ENCODE measurements at places on chromosomes 1 and 21. TPM values are rescaled to one million over a fixed set of nuclear protein-coding genes. Genes with fewer than 3 reads are reported as not detected.

SELENBP1 gene
- 307 TPM for total RNA-seq

DBT gene
- 9.8 TPM for total RNA-seq

CD53 gene
- 15.7 TPM for total RNA-seq

- DNase-seq, result no peak
Measured at GRCh38 chr21:41832596-41833496, 46.3 kb downstream of the PRDM15 start.

GRCh38 chr1:112247036-112247597, 148.9 kb upstream of the CTTNBP2NL start:
- DNase-seq, result no peak

DNA sequence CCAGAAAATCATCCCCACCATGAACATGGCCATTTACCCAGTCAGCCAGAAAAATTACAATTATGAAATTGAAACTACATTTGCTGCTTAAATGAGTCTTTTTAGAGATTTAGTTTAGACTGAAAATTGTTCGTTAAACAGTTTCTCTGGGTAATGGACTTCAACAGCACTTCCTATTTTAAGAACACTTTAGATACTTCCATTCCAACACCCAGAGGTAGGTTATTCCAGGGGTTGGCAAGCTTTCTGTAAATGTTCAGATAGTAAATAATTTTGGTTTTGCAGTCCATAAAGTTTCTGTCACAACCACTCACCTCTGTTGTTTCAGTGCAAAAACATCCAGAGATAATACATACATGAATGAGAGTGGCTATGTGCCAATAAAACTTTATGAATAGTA, 10.2 kb downstream of the NMNAT2 start:
- no peak for DNase-seq
